Activated T-cell treated with anti-CD3 and anti-CD28 coated beads for 24 hours (primary cell): ENCODE measurements at places on chromosomes 13 and 19.

DNA sequence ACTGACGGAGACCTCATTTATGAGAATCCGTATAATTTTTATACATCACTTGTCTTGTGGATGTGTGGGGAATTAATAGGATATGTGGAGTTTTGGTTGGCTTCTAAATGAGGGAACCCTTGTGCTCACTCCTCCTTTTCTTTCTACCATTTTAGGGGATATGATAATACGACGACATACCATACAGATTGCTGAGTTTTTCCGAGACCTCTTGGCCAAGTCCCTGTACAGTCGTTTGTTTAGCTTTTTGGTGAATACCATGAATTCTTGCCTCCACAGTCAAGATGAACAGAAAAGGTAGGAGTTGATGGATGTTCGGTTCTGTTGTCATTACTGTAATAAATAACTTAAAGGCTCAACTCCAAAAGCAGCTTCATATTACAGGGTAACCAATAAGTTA is 335.2 kb downstream of the MYO16 start:
- no peak for DNase-seq

- DNase-seq: no peak
Observed at GRCh38 chr19:50300814-50301606, 28.2 kb downstream of the KCNC3 start.

- DNase-seq: no peak
Observed at GRCh38 chr13:30856005-30856790, 49.9 kb upstream of the MEDAG start.

GRCh38 chr19:53878776-53879139 is 3.2 kb upstream of the PRKCG start:
- DNase-seq: no peak

GRCh38 chr13:31595563-31595962 is 143.8 kb upstream of the RXFP2 start:
- no peak for DNase-seq

- no peak for DNase-seq
Observed at GRCh38 chr13:57030671-57031070, 110.0 kb upstream of the PRR20A start.

DNA sequence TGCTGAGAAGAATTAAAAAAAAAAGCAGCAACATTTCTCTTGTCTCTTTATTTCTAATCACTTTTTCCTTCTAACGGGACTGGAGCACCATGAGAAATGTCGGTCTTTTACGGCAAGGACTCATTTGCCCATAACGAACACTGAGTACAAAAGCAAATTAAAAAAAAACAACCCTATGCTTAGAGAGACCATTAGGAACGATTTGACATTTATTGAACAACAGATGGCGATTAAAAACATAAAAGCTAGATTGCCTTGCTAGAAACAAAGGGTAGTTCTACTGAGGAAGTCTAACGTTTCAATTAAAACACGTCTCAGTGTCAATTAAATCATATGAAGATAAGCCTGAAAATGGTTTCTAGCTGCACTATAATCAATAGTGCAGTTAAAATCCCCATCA is 51.1 kb downstream of the OLFM4 start:
- DNase-seq: no peak

- DNase-seq: no peak
Observed at GRCh38 chr13:80341101-80341755, at the start of gene SPRY2. Gene SPRY2 (minus strand): TSS chr13:80341126. CDS start chr13:80337705, 3,421 bp downstream.

GRCh38 chr19:33440682-33441081 is 67.2 kb downstream of the CEBPG start:
- DNase-seq: no peak

DNA sequence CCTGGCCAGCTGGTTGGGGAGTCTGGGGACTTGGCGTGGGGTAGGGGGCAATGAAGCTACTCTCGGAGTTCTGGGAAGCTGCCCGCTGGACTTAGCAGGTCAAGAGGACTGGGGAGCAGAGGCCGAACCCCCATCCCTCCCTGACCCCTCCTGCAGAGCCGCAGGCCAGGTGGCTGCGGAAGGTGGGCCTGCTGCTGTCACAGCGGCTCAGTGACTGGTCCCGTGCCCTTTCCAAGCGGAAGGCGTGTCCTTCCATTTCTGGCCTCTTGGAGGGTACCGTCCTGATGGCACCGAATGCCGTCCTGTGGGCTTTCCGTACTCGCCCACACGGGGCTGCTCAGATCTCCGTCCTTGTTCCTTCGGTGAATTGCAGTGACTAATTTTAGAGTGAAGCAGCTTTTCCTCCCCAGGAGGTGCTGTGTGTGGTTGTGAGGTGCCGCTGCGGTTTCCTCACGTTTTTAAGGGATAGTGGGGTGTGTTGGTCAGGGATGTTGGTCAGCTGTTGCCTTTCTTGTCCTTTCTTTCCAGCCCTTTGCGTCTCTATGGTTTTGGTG is 20.8 kb downstream of the DOT1L start:
- DNase-seq: no peak

DNA sequence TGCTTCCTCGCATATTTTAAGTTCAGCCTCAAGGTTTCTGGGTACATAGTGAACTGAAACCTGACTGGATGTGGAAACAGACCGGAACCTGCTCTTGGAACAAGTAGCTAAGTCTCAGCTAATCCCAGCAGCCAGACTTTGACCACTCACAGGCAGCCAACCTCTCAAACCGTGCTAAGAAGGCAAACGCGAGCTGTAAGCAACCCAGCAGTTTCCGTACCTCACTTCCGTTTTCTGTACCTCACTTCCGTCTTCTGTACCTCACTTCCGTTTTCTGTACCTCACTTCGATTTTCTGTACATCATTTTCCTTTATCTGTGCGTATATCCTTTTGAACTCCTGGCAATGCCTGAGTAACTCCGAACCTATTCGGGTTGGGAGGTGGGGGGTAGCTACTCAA is 96.8 kb downstream of the SUCLA2 start:
- DNase-seq: no peak

DNA sequence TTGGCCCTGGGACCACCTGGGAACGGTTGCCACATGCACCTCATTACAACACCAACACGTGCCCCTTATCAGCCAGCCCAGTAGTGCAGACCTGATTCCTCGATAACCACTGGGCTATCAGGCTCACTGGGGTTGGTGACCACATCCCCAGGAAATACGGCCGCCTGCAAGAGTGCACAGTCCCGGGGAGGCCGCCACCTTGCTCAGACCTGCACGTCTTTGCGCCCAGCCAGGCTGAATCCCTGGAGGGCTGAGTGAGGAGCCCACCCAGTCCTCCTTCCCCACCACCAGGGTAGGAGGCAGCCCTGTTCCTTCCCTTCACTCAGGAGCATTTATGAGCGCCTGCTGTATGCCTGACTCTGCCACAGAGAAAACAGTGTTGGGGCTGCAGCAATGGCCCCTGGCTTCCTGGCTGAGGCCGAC is 67.8 kb downstream of the CEBPG start:
- no peak for DNase-seq
